Activated CD8-positive, alpha-beta T cell treated with anti-CD3 and anti-CD28 coated beads, Interleukin-2, amount 10 ng/mL, durations not matched to agents 7 days and 5 days (primary cell): ENCODE measurements at places on chromosomes 3 and 15.

DNA sequence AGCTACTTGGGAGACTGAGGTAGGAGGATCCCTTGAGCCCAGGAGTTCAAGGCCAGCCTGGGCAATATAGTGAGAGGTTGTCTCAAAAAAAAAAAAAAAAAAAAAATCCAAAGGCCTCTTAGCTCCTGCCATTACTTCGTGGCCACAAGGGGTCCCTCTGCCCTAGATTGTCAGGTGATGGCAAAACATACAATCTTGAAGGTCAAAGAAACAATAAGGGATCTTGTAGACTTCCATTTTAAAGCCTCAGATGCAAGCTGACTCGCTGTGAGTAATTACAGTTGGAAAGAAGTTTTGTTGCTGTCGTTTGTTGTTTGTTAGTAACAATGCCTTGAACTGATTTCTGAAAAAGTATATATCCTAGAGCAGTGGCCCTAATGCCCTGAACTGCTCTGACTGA is 55.9 kb upstream of the PLCL2 start:
- DNase-seq, result peak; percentile 64

DNA sequence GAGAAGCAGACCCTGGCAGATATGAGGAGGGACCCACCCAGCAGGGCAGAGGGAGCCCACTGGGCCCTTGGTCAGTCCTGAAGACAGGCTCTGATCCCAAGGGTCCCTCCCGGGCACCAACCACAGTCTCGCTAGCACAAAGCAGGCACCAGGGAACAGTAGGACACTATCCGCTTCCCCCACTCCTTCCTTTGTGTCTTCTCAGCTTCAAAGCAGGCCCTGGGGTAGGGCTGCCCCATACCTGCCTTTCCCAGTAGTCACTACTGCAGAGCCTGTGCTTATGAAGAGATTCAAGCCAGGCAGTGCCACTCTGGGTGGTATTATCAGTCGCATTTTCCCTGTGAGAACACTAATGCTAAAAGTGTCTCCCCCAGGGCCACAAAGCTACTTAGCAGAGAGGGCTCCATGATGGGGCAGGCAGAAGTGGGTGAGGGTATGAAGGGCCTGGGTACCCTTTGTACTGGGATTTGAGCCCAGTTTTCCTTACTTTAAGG is 32.7 kb downstream of the SRPRB start:
- DNase-seq, result no peak

DNA sequence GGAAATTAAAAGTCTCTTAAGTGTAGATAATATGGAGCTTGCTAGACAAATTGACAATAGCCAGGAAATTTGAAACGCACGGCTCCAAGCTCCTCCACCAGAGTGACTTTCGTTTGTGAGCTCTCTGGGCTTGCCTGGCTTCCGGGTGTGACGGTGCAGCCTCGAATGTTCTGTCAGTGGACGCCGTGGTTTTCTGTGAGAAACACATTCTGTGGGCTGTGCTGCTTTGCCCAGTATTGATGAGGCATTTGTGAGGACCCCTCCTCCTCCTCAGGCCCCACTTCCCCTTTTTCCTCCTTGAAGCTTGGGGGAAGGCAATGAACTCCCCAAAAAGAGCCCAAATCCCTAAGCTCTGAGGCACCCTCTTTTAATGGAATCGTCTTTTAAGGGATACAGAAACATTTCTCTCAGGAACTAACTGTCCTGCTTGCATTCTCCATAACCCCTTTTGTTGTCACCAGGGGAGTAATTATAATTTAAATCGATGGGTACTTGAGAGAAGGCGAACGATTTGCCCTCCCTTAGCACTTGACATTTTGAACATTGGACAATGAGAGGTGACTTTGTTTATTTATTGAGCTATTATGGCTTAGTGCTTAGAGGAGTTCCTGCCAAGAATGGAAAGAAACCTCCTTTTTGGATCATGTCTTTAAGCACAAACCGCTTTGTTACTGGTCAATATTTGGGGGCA is 40.8 kb downstream of the POLR2M start:
- peak; percentile 43 for DNase-seq

GRCh38 chr3:29721789-29722188 is 440.9 kb downstream of the RBMS3 start:
- no peak for DNase-seq

DNA sequence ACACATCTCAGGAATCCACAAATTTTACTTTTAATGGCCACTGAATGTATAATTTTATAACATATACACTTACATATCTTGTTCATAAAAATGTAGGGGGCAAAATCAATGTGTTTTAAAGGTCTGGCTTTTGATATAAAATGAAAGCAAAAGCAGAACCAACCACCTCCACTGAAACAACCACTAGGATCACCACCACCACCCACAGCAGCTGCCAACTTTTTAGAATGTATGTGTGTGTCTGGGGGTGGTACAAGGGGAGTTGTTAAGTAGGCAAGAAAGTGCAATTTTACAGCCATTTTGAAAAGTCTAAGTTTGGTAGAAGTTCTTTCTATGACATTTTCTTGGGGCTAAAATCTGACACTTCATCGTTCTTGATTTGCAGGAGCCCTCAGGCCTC is 44.0 kb downstream of the OTOL1 start:
- DNase-seq, result no peak

- DNase-seq, result no peak
These were observed 20.1 kb upstream of the ALDH1L1 start for GRCh38 chr3:126200534-126200933.

DNA sequence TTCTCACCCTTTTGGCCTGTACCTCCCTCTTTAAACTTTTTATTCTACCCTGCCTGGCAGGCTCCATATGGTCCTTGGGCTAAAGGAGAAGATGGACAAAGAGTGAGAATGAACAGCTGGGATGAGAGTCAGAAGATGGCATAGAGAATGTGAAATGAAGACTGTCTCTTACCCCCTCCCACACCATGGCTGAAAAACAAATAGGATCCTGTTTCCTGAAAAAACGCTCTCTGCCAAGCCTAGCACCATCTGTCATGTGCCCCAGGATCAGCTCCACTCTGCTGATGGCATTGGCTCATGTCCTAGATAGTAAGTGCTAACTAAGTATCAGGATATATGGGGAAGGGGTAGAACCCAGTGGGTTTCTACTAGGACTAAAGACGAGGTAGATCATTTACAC is 238.6 kb downstream of the MEX3B start:
- no peak for DNase-seq

GRCh38 chr15:70503073-70503745 is 260.1 kb downstream of the UACA start:
- no peak for DNase-seq

DNA sequence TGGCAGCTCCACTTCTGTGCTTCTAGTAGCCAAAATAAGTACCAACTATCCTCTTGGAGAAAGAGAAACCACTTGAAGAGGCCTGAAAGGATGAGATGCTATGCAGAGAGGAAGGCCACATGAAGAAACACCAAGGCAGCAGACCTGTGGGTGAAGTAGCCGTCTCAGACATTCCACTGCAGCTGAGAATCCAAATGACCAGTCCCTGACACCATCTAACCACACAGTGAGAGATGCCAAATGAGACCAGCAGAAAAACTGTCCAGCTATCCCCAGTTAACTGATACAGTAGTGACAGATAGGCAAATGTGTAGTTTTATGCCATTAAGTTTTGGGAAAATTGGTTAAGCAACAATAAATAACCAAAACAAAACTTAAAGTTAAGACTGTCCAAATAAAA is 47.9 kb upstream of the ZSCAN2 start:
- no peak for DNase-seq

DNA sequence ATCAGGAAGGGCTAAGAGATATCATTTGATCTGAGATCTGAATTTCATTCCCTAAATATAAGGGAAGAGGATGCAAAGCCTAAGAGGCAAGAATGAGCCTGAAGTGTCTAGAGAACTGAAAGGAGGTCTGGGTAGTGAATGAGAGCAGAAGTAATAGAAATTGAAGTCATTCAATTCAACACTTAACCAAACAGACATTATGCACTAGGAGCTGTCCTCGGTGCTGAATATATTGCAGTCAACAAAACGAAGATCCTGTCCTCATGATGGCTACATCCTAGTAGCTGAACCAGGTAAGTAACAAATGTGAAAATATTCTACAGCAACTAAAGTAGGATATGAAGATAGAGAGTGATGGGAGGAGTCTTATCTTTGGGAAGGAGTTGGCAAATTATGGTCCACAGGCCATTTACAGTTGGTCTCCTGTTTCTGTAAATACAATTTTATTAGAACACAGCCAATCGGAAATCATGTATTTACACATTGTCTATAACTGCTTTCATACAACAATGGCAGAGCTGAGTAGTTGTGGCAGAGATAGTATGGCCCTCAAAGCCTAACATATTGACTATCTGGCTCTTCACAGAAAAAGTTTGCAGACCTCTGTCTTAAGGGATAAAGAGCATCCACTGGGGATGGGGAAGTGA is 192.9 kb upstream of the CADPS start:
- DNase-seq, result peak; percentile 30

GRCh38 chr15:64686130-64686735 is 89.2 kb downstream of the RBPMS2 start:
- peak; percentile 42 for DNase-seq

DNA sequence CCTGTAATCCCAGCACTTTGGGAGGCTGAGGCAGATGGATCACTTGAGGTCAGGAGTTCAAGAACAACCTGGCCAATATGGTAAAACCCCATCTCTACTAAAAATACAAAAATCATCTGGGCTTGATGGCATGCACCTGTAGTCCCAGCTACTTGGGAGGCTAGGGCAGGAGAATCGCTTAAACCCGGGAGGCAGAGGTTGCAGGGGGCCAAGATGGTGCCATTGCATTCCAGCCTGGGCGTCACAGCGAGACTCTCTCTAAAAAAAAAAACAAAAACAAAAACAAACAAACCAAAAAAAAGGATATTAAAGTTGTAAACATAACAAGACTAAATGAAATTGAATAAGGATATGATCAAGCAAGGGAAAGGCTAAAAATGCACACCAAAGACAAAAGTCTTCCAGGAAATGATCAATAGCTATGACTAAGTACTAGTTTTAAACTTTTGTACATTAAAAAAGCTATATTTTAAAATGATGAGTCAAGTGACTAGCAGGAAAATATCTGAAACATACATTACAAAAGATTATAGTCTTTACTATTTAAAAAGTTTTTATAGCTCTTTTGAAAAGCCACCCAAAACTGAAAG is 28.6 kb downstream of the KLHL6 start:
- no peak for DNase-seq

DNA sequence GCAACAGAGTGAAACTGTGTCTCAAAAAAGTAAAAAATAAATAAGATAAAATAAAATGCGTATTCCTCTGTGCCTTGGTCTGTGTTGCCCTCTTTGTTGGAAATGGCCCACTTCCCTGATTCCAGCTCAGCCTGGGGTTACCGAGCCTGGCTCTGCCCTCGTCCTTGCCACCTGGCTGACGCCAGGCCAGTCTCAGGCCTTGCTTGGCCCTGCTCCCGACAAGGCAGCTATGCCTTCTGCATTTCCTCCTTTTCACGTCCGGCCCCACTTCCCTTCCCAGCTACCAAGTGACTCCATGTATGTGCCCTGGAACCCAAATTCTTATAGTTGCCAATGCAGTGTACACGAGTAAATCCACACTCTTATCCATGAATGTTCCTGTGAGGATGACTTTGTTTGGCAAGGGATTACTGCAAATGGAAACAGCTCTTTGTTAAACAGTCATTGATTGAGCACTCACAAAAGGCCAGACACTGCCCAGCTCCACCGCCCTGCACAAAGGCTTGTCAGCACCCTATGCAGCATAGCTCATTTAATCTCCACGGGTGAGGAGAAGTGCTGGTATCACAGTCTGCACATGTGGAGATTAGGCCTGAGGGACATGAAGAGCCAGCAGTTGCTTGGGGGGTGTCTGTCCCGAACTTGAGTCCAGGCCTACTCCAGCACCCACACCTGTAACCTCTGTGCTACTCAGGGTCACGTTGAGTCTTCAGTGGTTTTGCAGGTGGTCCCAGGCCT is 25.1 kb downstream of the SPSB4 start:
- DNase-seq, result no peak

DNA sequence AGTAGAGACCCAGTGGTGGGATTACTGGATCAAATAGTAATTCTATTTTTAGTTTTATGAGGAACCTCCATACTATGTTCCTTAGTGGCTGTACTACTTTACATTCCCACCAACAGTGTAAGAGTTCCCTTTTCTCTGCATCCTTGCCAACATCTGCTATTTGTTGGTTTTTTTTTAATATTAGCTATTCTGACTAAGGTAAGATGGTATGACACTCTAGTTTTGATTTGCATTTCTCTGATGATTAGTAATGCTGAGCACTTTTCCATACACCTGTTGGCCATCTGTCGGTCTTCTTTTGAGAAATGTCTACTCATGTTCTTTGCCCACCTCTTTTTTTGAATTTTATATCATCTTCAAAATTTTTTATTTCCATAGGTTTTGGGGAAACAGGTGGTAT is 34.2 kb upstream of the RAP2B start:
- no peak for DNase-seq

- peak; percentile 46 for DNase-seq
These were observed 753 bp downstream of the PLCH1 start for GRCh38 chr3:155744010-155744625.

DNA sequence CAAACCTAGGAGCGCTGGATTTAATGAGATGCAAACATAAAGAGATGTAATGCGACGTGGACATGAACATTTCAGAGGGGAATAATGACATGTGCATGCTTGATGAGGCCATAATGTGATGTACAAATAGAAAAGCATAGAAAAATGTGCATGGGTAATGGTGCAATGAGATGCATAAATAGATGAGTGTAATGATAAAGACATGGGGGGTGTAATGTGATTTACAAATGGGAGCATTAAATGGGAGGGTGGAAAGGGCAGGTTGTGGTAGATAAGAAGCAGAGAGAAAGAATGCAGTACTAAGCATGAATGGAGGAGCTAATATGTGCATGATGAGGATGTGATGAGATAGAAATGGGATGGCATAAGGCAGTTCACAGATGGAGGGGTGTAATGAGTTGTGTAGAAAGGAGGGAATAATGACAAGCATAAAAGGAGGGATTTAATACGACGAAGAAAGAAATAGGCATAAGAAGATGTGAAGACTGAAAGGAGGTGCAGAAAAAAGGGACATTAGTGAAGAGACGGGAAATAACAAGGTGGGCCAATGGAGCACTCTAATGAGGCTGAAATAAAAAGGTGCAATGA is 137.5 kb upstream of the CCNL1 start:
- no peak for DNase-seq

DNA sequence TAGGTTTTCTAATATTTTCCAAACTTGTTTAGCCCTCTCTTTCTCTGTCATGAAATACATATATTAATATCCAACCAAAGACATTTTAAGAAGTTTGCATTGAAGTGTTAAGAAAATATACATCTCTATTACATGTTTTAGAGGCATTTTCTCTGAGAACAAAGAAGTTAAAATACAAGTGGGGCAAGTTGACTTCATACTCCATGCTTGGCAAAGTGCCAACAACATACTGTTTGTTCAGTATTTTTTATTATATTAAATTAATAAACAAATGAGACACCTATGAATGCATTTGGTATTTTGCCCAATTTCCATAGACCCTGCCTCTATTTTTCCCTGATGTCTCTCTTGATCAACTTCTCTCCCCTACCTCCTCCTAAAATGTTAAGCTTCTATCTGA is 232.8 kb upstream of the MRPL3 start:
- DNase-seq, result no peak

- no peak for DNase-seq
These were observed 78.6 kb upstream of the TSEN2 start for GRCh38 chr3:12405432-12406272.
